ENCODE measurements at places on chromosomes 5 and 9.

GRCh38 chr5:108312258-108312657, 69.6 kb downstream of the FBXL17 start:
- DNase-seq: no peak

- DNase-seq: no peak
These were observed 2.3 kb downstream of the FBXO38 start for GRCh38 chr5:148386041-148386440.

GRCh38 chr5:91419571-91420537, 36.7 kb upstream of the ARRDC3 start:
- DNase-seq: no peak

DNA sequence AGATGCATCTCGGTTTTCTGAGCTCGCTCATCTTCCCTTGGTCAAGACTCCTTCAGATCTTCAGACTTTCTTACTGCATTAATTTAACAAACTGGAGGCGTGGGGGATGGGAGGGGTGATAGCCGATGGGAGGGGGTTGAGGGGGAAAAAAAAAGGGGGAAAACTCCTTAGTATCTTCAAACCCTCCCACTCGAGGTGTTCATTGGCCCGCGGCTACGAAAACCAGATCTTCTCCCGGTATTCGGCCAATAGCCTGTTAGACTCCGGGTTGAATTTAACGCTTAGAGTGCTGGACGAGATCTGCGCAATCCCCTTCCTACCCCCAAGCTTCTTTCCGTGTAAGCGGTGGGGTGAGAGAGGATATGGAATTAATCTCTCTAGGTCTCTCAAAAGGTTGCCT, 689 bp upstream of the GLRA1 start:
- no peak for DNase-seq

GRCh38 chr9:88664773-88665172, 129.8 kb downstream of the NXNL2 start:
- no peak for DNase-seq

DNA sequence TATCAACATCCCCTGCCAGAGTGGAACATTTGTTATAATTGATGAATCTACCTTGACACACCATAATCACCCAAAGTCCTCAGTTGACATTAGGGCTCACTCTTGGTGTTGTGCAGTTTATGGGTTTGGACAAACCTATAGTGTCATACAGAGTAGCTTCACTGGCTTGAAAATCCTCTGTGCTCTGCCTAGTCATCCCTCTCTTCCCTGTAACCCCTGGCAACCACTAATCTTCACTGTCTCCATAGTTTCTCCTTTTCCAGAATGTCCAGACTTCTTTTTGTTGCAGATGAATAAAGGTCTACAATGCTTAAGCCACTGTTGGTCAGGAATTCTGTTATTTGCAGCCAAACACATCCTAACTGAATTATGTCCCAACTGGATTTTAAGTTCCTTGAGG, 22.5 kb upstream of the SUB1 start:
- no peak for DNase-seq

DNA sequence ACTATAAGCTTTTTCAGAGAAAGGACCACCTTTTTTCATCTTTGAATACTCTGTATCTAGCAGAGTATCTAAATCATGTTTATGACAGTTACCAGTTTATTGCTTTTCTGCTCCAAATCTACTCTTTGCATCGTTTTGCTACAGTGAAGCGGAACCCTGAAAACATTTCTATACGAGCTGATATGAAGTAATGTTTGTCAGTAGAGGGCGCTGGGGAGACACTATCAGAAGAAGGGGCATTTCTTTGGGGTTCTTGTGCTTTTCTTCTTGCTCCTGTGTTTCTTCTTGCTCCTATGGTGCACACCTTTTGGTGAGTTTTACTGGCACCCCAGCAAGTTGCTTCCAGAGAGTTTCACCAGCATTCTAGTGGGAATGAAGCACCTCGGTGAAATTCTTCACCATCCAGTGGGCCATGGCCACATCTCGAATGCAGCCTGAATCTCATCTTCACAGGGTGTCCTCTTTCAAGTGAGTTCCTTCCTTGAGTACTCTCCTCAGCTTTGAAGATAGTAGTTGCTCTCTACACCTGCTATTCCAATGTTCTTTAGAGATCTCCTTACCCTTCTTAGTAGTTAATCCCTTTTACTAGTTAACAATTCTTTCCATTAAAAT, 98.4 kb downstream of the FGF1 start:
- DNase-seq: no peak

DNA sequence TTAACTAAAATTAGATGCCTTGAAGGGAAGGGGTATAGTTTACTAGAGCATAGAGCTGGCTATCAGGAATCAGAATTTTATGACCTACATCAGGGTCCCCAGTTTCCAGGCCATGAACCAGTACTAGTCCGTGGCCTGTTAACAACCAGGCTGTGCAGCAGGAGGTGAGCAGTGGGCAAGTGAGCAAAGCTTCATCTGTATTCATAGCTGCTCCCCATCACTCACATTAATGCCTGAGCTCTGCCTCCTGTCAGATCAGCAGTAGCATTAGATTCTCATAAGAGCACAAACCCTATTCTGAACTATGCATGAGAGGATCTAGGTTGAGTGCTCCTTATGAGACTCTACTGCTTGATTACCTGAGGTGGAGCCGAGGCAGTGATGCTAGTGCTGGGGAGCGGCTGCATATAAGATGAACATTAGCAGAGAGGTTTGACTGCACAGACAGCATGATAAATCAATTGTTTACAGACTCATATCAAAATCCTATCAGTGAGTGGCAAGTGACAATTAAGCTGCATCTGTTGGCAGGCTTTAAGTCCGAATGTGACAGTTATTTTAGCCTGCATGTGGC, 44.6 kb downstream of the TAF11L14 start:
- DNase-seq: no peak

DNA sequence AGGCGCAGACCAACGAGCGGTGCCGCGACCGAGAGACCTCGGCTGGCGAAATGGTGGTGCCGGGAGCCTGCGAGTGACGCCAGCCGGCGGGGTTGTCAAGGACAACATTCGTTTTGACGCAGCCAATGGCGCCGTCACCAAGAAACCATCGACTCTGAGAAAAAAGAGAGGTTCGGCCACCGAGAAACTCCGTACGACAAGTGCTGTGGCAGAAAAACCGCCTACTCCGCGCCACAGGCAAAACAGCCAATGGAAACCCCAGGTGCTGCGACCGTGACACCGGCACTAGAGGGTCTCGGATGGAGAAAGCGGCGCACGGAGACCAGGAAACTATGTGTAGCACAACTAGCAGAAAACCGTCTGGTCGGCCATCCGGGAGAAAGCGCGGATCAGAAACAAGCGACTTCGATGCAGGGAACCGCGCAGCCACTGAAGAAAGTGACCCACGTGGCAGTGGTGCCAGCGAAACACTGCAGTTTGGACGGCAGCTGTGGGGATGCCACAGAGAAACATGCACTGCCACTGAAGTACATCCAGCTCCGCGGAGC, 88.8 kb downstream of the ANXA2R start:
- no peak for DNase-seq

DNA sequence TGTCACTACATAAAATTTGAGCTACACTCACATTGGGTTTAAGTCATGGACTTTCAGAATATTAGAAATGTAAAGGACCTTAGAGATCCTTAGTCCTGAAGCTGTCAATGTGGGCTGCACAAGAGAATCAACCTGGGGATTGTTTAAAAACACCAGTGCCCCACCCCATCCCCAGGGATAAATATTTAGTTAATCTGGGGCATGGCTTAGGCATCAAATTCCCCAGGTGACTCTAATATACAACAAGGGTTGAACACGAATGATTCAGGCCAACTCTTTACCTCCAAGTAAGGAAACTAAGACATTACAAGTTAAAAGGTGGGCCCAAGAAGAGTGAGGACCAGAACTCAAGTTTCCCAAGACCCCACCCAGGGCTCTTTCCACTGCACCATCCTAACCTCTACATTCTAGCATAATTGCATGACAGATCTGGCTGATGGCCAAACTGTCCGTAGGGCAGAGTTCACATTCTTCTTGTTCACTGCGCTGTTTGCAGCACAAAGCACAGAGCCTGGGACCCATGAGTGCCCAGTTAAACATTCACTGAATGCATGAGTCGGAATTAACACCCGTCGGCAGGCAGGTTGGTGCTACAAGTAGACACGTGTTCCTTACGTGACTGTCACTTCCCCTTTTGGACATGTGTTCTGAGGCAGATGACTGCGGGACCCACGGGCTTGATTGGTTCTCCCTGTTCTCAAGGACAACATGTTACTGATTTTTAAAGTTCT, 25.2 kb downstream of the CYFIP2 start:
- no peak for DNase-seq

- DNase-seq: no peak
These were observed 13.2 kb upstream of the KIF12 start for GRCh38 chr9:114112325-114112724.

- no peak for DNase-seq
These were observed 1.0 kb downstream of the BASP1 start for GRCh38 chr5:17218353-17219005.

DNA sequence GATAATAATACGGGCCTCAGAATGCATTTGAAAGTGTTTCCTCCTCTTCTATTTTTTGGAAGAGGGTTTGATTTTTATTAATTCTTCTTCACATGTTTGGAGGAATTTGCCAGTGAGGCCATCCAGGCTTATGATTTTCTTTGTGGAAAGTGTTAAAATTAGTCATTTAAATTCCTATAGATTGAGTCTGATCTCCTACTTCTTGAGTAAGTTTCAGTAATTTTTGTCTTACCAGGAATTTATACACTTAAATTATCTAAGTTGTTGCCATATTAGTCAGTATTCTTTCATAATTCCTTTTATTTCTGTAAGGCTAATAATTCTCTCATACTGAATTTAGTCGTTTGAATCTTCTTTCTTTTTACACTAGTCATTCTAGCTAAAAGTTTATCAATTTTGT, 25.2 kb upstream of the HAPLN1 start:
- DNase-seq: no peak

DNA sequence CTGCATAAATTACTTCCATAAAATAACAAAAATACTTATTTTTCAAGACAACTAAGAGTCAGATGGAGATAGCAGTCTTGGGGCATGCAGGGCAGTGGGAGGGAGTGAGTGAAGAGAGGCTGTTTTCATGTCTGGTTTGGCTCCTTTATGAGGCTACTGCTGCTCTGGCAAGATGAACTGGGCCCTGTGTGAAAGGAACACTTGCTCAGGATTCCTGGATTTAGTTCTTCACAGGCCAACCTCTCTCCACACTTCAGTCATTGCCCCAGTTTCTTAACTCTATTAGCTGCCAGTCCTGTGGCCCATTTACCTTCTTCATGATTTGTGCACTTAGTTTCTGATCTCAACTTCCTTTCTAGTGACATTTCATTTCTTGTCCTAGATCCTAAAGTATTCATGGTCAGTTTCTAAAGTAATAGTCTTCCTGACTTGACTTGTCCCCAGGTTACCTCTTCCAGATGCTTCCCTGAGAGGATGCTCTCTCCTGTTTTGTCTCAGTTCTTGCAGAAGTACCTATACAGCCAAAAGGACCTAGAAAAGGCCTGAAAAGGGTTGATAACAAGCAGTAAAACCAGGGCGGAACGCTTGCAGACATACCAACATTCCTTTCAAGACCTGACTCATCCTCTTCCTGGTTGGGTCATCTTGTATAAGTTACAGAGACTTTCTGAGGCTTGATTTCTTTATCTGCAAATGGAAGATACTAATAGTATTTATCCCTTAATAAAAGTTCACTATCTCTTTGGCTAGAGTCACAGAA, 77.0 kb upstream of the ZFAND5 start:
- DNase-seq: no peak

GRCh38 chr9:17236147-17236546, 101.3 kb downstream of the CNTLN start:
- DNase-seq: no peak

DNA sequence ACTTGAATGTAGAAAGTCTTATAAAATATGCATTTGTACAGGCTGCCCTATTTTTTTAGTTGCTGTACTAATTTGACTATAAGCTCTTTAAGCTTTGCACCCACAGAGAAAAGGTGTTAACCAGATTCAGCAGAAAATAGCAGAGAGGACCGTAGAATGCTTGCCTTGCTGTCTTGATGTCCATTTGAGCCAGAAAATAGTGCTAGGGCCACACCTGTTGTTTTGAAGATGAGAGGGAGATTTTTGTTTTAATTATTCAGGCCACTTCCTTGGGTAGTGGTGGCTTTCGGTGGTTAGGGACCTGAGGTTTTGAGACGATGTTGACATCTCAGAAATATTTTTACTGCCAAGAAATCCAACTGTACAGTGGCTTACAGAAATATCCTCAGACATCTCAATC, 196.0 kb downstream of the SPATA31D1 start:
- no peak for DNase-seq

DNA sequence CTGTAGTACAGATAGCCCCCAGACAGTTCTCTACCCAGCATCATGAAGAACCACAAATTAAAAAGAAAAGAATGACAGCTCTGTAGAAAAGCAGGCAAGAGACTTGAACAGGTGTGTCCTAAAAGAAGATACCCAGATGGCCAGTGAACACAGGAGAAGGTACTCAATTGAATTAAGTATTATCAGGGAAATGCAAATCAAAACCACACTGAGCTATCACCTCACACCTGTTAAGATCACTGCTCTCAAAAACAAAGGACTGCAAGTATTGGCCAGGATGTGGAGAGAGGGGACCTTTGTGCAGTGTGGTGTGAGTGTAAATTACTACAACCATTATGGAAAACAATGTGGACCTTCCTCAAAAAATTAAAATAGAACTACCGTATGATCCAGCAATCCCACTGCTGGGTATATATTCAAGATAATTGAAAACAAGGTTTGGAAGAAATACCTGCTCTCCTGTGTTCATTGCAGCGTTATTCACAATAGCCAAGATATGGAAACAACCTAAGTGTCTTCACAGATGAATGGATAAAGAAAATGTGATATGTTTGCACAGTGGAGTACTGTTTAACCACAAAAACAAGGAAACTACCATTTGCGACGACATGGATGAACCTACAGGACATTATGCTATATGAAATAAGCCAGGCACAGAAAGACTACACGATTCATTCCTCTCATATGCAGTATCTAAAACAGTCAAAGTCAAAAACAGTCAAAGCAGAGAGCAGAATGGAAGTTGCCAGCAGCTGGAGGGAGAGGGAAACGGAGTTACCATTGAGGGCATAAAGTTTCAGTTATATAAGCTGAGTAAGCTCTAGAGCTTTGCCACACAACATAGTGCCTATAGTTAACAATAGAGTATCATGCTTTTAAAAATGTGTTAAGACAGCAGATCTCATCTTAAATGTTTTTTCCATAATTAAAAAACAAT, 102.6 kb downstream of the WNK2 start:
- no peak for DNase-seq

DNA sequence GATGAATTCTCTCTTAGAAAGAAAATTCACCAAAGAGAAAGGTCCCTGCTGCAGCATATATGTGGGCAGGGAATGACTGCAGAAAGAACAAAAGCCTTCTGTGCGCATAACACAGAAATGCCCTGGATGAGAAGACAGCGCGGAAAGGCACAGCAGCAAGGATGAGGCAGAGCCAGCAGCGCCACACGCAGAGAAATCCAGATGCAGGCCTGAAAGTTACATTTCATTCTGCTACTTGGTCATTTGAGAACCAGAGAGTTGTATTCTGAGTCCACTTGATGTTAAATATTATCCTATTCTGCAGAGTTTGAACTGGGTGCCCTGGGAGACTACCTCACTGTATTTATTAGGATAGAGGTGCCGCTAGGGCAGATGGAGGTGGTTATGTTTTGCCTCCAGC, 68.5 kb downstream of the GLDC start:
- DNase-seq: no peak

- no peak for DNase-seq
These were observed 29.9 kb downstream of the TUT7 start for GRCh38 chr9:86324308-86324707.
